ENCODE measurements at places on chromosomes 3 and 15.

- H3K27me3 ChIP-seq: no peaks in the 10 kb centered on the region
- H3K4me1 ChIP-seq: no peaks in the 10 kb centered on the region
- DNase-seq: no peak
- no peak overlapping the region for H3K27ac ChIP-seq
- no peaks in the 10 kb centered on the region for H3K36me3 ChIP-seq
- no peak overlapping the region for H3K4me3 ChIP-seq
These were observed 3.4 kb downstream of the TMEM212 start for GRCh38 chr3:171846597-171846996.

- H3K36me3 ChIP-seq: no peaks in the 10 kb centered on the region
- peaks cover 3% of the 10 kb centered on the region for H3K4me1 ChIP-seq
- no peak for DNase-seq
These were observed 69.5 kb upstream of the EPHB3 start for GRCh38 chr3:184491867-184492615.

DNA sequence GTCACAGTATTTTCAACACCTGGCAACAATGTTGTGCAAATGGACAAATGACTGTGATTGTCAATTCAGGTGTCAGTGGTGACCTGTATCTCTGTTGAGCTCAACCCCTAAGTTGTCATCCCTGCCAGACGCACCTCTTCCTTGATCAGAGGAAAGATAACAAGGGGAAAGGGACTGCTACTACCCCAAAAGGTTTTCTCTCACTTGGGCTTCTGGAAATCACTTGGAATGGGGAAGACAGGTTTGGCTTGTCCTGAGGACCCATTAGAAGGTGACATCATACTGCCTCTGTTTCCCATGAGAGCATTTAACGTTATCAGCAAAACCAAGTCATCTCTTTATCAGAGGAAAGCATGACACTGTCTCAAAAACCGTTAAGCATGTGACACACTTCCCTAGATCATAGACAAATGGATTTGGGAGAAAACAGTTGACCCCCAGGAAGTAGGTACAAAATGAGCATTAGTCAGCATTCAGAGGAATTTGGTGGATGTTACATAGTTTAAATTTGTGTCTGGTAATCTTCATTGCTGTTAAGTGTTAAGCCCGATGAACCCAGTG lies 769.5 kb downstream of the GRM7 start:
- peak; percentile 55 for DNase-seq
- no peaks in the 10 kb centered on the region for H3K27me3 ChIP-seq
- H3K36me3 ChIP-seq: no peaks in the 10 kb centered on the region
- H3K4me1 ChIP-seq: peaks cover 4% of the 10 kb centered on the region
- no peak overlapping the region for H3K4me3 ChIP-seq

- no peak within 1 kb of the TSS for H3K27ac ChIP-seq
- DNase-seq: peak; percentile 46
- no peaks in the 10 kb centered on the region for H3K4me1 ChIP-seq
- H3K27me3 ChIP-seq: no peaks in the 10 kb centered on the region
These were observed at the start of gene SLC51A for GRCh38 chr3:196216089-196216564. Gene SLC51A (plus strand): TSS chr3:196216534. CDS start chr3:196216713, 179 bp downstream.

DNA sequence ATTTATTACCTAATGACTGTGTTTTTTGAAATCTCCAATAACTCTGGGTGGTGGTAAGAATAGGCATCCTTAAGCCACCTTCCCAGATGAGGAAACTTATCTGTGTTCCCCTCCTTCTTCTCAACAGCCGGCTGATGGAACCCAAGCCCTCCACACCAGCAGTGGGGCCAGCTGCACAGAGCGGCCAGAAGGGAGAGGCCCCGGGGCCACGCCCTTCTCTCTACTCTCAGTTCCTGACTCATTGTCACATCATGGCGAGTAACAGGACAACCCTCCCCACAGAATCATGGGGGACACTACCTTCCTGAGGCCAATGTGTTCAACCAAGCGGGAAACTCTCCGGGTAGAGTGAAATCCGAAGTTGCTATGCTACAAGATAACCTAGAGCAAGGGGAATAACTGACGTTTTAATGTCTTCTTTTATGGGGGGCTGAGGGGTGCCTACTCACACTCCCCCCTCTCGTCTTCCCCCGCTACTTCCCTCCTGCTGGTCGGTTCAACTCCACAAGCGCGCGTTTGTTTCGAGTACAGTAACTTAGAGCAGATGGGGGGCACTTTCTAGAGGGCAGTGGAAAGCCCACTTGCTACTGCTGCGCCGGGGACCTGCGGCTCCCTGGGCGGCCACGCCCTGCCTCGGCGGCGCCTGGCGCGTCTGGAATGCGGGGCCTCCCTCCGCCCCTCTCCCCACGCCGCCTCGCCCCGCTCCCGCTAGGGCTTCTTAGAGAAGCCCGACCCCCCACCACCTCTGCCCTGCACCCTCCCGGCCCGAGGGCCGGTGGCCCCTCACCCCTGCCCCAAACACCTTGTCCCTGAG lies 621 bp downstream of the ANXA2 start:
- peaks cover 8% of the 10 kb centered on the region for H3K36me3 ChIP-seq
- H3K27ac ChIP-seq: peak overlapping the region; percentile 78
- peak; percentile 86 for DNase-seq
- peak overlapping the region; percentile 92 for H3K4me3 ChIP-seq

DNA sequence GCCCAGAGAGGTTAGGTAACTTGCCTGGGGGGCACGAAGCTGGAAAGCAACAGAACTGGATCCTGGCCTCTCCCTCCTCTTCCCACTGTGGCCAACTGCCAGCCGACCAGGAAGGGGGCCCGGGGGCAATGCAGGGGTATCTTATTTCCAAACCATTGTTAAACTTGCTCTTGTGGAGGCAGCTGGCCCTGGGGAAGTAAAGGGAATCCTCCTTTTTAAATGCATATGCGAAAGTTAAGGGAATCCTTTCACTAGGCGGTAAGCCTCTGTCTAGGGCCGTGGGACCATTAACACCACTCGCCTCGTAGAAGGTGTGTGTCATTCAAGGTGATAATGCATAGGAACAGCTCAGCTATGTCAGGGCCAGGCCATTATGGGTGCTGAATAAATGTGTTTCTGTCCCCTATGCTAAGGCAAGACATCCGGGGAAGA lies 68.6 kb downstream of the ST6GAL1 start:
- no peak overlapping the region for H3K4me3 ChIP-seq
- no peak overlapping the region for H3K27ac ChIP-seq
- DNase-seq: peak; percentile 94

DNA sequence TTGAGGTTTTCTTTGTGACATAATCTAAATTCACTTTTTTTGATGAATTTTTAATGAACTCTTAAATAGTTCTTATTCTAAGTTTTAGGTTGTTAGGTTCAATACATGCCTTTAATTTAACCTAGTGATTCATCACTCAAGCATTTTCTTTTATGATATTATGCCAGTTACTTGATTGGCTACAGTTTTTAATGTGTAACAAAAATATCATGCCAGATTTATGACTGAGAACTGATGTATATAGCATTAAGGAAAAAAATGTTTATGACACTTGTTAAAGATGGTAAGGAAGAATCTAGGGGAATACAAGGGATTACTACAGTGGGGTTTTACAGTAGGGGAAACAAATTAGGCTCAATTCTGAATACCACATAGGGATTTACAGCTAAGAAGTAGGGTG lies 103.1 kb downstream of the VGLL3 start:
- no peaks in the 10 kb centered on the region for H3K36me3 ChIP-seq
- no peaks in the 10 kb centered on the region for H3K4me1 ChIP-seq
- H3K4me3 ChIP-seq: no peak overlapping the region

DNA sequence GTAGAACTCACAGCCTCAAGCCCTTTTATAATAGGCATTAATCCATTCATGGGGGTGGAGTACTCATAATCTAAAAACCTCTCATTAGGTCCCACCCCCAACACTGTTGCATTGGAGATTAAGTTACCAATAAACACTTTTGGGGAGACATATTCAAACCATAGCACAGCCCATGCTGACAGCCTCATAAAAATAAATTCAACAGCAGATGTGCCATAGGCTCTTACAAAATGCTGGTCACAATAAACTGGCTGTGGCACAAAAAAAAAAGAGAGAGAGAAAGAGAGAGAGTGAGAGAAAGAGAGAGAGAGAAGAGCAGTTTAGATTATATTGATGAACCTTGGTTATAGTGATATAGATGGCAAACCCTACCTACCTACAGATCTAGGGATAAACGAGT lies 1000.9 kb downstream of the TUSC7 start:
- H3K36me3 ChIP-seq: no peaks in the 10 kb centered on the region
- H3K27me3 ChIP-seq: no peaks in the 10 kb centered on the region
- H3K27ac ChIP-seq: no peak overlapping the region
- DNase-seq: no peak
